CD4-positive, alpha-beta T cell treated with Interferon alpha-2 for 1 hour (primary cell): ENCODE measurements at places on chromosomes 11 and 22.
A peak's percentile ranks its signal among the peaks of the same experiment; 100 is the strongest.

DNA sequence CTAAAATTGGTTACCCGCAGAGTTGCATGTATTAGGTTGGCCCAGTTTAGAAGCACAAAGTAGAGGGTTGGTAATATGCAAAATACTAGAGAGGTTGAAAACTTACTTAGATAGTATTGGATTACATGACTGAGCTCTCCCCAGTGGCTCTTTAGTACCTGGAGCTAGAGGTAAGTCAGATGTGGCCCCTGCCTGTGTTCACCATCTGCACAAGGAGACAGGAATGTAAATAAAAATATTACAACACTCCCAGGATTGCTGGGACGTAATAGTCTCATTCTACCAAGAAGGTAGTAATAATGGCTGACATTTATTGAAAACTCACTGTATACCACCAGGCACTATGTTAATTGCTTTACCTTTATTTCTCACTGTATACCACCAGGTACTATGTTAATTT, 129.6 kb downstream of the SLC17A6 start:
- DNase-seq = no peak

DNA sequence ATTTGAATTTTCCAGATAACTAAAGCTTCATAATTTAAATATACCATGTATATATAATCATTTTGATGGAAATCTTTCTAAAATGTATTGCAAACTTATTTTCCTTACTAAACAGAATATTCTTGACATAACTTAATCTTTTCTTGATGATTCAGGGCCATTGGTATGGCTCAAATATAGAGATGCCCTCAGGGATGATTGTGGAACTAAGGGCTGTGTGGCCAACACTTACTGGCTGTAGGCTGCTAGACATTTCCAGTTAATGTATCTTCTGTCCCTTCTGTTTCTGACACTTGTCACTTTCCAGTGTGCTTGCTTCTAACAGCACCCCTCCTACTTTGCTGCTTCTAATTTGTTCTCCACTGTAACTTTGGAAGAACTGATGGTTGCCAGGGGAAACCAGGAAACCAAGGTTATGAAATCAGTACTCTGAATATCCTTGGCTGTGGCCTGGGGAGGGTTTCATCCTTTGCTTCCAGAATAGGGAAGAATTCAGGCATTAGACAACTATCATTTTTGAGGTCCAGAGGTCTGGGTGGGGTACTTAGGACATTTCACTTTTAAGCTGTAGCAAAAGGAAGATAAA, 697.2 kb downstream of the ETS1 start:
- no peak for DNase-seq

DNA sequence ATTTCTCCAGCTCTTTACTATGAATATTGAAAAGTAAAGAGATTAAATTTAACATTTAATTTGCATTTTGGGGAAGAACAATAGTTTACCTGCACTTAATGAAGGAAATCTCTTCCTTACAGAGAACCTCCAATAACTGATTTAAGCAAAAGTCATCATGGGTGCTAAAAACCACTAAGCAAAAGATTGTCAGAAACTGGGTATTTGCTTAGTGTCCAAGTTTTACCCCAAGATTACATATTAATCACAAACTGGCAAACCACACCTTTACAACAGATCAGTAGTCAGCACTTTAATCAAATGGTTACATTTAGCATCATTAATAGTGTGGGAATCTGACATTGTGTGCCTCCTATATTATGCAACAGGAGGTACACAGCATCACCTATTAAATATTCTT, 2.7 kb downstream of the ZBTB44 start:
- DNase-seq = no peak

- DNase-seq = no peak
Measured at GRCh38 chr11:96215826-96216225, 127.2 kb downstream of the MAML2 start.

DNA sequence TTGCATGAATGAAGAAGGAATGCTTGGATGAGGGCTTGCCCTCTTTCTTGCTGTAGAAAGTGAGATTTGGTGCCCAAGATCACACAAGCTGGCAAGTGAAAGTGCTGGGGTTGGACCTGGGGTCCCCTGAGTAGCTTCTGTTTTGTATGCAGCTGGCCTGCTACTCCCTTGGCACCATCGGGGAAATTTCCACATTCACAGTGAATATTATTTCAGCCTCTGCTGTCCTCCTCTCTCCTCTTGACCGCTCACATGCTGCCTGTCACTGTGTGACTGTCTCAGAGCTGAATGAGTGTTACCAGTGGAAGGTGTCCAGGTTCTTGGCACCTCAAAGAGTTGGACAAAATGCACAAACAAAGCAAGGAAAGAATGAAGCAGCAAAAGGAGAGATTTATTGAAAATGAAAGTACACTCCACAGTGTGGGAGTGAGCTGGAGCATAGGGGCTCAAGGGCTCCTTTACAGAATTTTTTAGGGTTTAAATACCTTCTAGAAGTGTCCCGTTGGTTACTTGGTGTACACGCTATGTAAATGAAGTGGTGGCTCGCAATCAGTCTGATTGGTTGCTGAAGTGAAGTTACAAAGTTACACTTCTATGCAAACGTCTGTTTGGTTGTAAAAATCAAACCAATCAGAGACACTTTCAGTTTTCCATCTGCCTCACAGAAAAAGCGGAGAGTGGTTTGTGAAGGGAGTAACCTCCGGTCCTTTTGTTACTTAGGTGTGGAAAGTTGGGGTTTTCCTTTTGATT, 87.4 kb downstream of the DEPDC5 start:
- DNase-seq = peak; percentile 7

DNA sequence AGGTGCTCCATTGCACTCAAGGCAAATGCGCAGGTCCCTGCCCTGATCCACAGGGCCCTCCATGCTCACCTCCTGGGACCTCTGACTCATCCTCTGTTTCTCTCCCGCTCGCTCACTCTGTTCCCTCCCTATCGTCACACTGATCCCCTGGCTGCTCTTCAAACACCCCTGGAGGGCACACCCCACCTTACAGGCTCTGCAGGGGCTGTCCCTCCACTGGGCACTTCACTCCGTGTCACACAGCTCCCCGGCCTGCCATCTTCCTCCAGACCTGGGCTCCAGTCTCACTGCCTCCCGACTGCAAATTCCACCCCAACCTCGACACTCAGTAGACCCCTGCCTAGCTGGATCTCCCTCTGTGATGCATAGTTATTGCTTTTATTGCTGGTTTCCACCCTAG, 91.5 kb upstream of the PRDM11 start:
- DNase-seq = no peak
